ENCODE measurements at places on chromosomes 12 and 14. TPM values are rescaled to one million over a fixed set of nuclear protein-coding genes. Genes with fewer than 3 reads are reported as not detected.

DNA sequence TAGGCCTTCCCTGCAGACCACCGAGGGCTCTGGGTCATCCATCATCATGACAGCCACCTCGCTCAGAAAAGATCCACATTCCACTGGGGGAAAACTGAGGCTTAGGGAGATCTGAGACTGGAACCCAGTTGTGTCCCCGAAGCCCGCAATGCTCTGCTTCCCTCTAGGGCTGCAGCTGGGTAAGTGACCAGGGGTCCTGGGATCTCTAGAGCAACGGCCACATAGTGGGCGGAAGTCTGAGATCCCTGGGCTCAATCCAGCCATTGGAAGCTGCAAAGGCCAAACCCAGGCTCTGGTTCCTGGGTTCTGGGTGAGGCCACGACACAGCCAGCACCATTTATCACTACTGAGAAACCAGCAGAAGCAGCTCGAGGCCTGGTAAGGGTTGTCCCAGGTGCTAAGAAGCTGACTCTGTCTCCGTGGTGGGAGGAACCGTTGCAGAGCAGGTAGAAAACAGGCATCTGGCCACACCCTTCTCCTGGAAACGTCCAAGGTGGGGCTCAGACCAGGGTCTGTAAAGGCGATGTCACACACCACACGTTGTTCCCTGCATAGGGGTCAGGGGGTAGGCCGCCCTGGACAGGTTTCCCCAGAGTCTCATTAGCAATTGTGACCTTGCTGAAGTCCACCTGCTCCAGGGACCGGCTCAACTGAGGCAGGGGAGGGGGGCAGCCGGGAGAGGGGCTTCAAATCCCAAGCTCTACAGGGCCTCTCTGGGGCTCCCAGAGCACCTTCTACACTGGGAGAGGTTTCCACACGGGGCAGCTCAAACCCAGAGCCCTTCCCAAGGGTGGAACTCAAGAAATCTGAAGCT lies 38.6 kb downstream of the BCL11B start:
- no peak for DNase-seq

Gene RARG
- polyA plus RNA-seq, result 33.5 TPM

Gene ENTPD5
- 50.9 TPM for polyA plus RNA-seq

- DNase-seq, result no peak
Observed at GRCh38 chr14:24612196-24612595, 2.7 kb upstream of the GZMH start.

DNA sequence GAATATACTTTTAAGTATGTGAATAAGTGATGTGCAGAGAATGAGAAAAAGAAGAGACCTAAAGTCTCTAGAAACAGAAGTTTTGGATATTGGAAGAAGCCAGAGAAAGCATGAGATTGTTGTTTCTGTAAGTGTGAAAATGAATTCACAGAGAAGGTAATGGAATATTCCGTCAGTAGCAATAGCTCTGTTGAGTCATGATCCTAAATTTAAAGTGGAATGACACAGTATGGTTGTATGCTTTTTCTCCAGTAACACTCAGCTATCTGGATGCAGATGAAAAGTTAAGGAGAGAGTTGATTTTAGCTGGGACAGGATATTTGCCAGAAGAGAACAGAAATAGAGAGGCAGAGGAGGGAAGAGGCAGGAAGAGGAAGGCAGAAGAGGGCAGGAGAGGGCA lies 1166.3 kb downstream of the GALC start:
- no peak for DNase-seq

Gene SLC10A1
- polyA plus RNA-seq, result not detected

- no peak for DNase-seq
Observed at GRCh38 chr12:112950701-112951100, 12.4 kb downstream of the OAS3 start.

- DNase-seq, result no peak
Observed at GRCh38 chr14:86243158-86243557, 713.2 kb downstream of the FLRT2 start.

Gene PZP
- polyA plus RNA-seq, result 0.47 TPM

DNA sequence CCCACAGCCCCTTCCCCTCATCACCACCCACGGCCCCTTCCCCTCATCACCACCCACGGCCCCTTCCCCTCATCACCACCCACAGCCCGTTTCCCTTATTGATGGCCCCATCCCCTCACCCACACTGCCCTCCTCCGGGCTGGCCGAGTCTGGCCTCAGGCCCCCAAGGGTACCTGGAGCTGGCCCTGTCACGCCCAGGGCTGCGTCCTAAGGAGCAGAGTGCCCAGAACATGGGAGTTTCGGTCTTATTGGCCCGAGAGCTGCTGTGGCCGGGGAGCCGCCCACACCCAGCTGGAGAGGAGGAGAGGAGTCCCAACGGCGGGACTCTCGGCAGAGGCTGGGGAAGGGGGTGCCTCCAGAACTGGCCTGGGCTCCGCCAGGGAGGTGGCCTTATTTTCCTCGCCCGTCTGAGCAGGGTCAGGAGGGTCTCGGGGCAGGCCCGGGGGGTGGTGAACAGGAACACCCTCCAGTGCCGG lies 182.3 kb downstream of the KIF26A start:
- no peak for DNase-seq

GRCh38 chr12:119631930-119632678 lies 35.8 kb upstream of the PRKAB1 start:
- DNase-seq, result no peak

- DNase-seq, result no peak
Observed at GRCh38 chr12:68342966-68343365, 10.8 kb upstream of the MDM1 start.

- DNase-seq, result no peak
Observed at GRCh38 chr12:122506393-122506938, 5.7 kb upstream of the ZCCHC8 start.

GRCh38 chr14:73025544-73025943 lies 1.4 kb downstream of the ZFYVE1 start:
- no peak for DNase-seq

Gene ANKS1B
- polyA plus RNA-seq, result 3.8 TPM

- DNase-seq, result no peak
Observed at GRCh38 chr14:49770212-49770817, 2.4 kb downstream of the KLHDC2 start.

- no peak for DNase-seq
Observed at GRCh38 chr14:101412739-101413138, 148.6 kb upstream of the DIO3 start.

DNA sequence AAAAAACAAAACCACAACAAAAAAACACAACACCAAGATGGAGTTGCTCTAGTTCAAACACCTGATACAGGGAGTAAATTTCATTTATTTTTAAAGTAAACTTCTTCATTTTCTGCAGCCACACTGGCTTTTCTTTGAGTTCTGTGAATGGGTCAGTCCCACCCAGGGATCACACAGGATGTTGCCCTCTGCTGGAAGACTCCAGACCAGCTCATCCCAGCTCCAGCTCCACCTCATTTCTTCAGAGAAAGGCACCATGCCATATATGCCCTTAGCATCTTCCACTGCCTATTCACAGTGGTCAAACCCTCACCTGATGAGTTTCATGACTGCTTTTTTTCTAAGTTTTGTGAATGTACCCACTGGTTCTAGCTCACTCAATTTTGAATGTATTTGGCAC lies 8.0 kb downstream of the GLIPR1 start:
- no peak for DNase-seq

DNA sequence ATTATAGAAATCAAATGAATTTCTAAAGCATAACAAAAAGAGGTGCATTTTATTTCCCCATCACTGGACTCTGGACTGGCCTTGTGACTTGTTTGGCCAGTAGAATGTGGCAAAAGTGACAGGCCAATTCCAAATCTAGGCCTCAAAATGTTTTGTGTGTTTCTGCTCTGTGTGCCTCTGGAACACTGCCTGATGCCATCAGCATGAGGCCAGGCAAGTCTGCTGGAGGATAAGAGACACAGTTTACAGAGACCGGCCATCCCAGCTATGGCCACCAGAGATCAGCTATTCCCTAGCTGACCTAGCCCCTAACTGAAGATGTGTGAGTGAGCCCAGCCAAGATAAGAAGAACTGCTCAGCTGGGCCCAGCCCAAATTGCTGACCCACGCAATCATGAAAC lies 32.9 kb downstream of the ASCL1 start:
- DNase-seq, result no peak

Gene PLEK2
- 1.9 TPM for polyA plus RNA-seq

Gene TRHDE
- 26.0 TPM for polyA plus RNA-seq

DNA sequence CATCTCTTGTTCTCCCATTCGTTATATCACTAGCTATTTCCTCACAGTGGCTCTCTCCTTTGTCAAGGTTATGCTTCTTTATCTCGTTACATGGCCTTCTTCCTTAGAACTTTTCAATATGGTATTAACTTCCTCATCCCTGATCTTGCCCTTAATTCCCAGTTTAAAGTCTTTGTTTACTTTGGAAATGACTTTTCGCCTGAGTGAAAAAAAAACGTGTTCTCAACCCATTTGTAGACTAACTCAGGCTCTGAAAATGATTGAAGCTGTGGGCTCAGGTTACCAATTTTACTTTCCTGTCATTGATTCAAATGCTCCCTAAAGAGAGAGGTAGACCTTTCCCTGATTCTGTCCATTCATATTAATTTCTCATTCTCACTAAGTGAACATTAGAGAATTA lies 135.2 kb downstream of the NUBPL start:
- DNase-seq, result no peak

GRCh38 chr14:103576371-103577024 lies 13.7 kb downstream of the COA8 start:
- DNase-seq, result peak; percentile 60

GRCh38 chr12:113277511-113277910 lies 56.2 kb downstream of the TPCN1 start:
- no peak for DNase-seq

DNA sequence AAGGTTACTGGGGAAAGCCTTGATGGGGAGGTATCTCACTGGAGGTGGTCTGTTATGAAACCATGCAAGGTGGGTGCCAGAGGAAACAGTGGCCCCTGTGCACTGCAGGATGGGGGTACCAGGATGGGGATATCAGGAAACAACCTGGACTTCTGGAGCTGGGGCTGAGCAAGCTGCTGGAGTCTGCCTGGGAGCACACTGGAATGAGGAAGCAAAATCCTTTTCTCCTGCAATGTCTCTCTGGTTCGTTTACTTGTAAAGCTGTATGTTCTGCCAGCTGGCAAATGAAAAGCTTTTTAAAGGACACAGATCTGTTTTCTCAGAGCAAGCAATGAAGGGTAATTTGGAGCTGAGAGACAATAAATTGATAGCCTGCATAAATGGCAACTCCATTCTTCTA lies 23.2 kb upstream of the SERPINA1 start:
- DNase-seq, result no peak

GRCh38 chr14:24278424-24278823 lies 7.0 kb upstream of the RABGGTA start:
- DNase-seq, result no peak

Gene ZNF891
- polyA plus RNA-seq, result 3.2 TPM

DNA sequence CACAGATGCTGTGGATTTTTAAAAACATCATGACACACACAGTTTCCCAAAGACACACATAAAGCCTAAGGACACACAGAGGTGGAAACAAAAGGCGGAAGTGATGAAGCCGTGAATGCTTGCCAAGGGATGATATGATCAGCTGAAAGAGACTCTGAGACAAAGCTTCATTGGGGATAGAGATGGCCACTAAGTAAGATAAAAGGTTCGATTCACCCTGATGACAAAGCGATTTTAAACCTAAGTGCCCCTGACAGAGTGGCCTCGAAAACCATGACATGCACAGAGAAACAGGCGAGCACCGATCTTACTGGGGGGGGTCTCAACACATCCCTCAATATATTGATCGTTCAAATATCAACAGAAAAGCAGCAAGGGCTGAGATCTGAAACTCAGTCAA lies 20.3 kb upstream of the EIF5 start:
- no peak for DNase-seq

DNA sequence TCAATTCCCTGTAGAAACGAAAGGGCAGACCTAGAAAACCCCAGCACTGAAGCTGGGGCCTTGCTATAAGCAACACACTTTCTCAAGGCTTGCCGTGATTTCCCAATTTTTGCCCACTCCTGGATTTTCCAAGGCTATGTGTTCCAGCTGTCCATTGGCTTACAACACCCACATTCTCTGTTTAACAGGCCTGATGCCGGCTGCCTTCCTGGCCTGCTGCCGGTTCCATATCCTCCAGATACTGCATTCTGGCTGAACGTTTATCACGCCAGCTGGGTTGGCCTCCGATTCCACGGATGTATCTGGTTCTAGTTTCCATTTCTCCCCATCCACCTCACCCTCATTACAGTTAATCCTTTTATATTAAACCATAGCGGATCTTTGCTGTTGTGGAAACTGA lies 2.0 kb upstream of the PCNX1 start:
- DNase-seq, result no peak

DNA sequence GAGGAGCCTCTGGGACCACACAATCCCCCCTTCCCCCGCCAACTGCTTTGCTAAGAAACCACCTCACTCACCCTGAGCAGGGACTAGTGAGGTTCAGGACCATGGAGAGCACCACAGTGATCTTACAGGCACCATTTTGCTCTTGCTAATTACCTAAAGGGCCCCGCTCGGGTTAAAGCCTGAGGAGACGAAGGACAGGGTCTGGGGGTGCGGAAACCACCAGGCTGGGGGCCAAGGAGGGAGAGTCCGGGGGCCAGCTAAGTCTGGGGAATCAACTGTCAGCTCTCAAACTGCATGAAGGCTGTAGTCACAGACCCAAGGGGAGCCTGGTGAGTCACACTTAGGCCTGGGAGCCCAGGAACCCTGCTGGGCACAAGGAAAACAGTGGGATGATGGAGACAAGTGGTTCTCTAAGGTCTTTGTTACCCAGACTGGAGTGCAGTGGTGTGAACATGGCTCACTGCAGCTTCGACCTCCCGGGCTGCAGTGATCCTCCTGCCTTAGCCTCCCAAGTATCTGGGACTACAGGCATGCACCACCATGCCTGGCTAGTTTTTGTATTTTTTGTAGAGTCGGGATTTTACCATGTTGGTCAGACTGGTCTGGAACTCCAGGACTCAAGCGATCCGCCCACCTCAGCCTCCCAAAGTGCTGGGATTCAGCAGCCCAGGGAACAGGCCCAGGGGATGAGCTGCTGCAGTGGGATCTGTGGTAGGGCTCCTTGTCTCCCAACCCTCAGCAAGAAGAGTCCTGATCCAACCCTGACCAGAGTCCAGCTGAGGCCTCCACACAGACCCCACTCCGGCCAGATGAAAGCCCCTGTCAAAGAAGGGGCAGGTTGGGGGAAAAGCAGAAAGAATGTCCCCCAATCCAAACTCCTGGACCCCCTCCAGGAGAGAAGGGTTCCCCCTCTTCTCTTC lies 98.8 kb downstream of the CALM1 start:
- peak; percentile 76 for DNase-seq

Gene SERPINA9
- not detected for polyA plus RNA-seq

Gene MANSC4
- 0.25 TPM for polyA plus RNA-seq

DNA sequence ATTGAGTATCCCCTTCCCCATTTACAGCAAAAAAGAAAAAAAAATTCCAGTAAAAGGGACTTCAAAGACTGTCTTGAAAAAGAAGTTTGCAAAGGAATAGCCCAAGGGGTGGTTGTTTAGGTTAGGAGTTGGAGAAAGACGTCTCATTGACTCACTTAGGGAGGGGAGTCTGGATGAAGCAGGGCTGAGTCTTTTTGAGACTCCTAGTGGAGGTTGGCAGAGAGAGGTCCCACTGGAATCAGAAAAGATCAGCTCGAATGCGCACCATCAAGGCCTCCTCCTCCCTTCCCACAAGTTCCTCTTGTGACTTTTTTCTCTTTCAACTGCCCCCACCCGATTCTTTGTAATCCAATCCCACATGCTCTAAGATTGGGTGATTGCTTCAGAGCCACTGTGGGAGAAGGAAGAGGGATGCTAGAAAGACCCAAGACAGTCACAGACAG lies 1.9 kb downstream of the ARHGEF40 start:
- DNase-seq, result no peak
